HCT116 (cell line): ENCODE measurements at places on chromosomes 7 and 10. TPM values are rescaled to one million over a fixed set of nuclear protein-coding genes. Genes with fewer than 3 reads are reported as not detected.

The FBXO24 gene
- 2.1 TPM for total RNA-seq

The ANXA7 gene
- 105 TPM for total RNA-seq

The PTPRE gene
- total RNA-seq = 12.3 TPM

The PNLIPRP2 gene
- 1.1 TPM for total RNA-seq

The VAX1 gene
- not detected for total RNA-seq

The PTN gene
- total RNA-seq = not detected

The IRF5 gene
- 16.5 TPM for total RNA-seq

The KCTD7 gene
- total RNA-seq = 3.9 TPM

The STRIP2 gene
- 10.8 TPM for total RNA-seq

The FAM25C gene
- total RNA-seq = not detected

GRCh38 chr7:28921822-28922221, 36.3 kb downstream of the TRIL start:
- H3K36me3 ChIP-seq = no peaks in the 10 kb centered on the region
- no peaks in the 10 kb centered on the region for H3K27me3 ChIP-seq
- no peak overlapping the region for H3K4me3 ChIP-seq

GRCh38 chr7:150432915-150433892, 17.2 kb upstream of the GIMAP8 start:
- no peaks in the 10 kb centered on the region for H3K36me3 ChIP-seq
- H3K27ac ChIP-seq = no peak overlapping the region
- H3K4me3 ChIP-seq = no peak overlapping the region
- peaks cover 9% of the 10 kb centered on the region for H3K27me3 ChIP-seq
- H3K4me1 ChIP-seq = no peaks in the 10 kb centered on the region

DNA sequence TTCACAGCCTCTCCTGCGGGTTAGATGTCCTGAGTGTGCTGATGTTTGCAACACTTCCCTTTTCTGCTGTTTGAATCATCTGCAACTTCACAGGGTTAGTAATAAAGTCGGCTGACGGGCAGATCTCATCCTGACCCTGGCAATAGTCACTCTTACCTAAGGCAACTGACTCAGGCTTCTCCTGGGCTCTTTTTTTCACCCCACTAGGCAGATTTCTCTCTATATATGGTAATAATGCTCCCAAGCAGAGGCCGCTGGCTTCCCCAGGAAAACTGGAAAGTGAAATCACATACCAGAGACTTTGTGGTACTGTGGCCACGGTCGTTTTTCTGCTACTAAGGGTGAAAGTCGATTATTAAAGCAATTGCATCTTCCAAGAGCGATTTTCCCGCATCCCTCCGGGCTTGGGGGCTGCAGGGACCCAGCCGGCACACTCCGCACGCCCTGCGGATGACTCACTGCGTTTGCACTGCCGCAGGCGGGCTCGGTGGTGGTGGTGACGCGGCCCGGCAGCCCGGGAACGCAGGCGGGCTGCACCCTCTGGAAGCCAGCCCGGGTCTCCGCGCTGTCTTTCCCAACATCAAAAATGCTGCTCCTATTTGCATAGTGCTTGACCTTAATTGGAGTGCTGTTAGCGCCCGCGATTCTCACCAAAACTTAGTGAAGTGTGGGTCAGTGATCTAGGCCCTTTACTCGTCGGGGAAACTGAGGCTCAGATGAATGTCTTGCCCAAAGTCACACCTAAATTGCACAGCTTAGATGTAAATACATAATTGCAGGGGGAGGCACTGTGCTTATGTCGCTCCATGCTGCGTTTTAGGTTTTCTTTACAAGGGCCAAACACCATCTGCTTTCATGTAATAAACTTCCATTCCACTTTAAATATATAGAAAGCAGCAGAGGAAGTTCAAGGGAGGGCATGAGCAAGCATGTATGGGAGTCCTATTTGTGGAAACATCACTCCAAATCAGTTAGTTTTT, 47.6 kb upstream of the ITGB1 start:
- H3K36me3 ChIP-seq = no peaks in the 10 kb centered on the region
- H3K27ac ChIP-seq = peak overlapping the region; percentile 79
- H3K4me1 ChIP-seq = peaks cover 64% of the 10 kb centered on the region
- H3K4me3 ChIP-seq = peak overlapping the region; percentile 51

DNA sequence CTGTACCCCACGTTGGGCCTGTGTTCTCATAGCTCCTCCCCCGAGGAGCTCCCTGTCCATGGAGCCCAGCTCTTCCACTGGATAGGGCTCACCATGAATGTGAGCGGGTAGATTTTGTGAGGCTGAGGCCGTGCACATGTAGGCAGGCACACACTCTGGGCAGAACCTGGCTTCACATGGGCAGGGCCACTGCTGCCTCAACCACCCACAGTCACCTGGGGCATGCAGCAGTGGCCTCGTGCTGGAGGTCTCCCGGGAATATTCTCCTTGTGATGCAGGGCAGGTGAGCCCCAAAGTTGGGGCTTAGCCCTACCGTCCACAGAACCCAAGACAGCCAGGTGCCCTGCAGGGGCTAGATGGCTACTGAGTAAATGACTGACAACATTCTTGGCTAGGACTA, 116.6 kb downstream of the TMEM130 start:
- H3K4me3 ChIP-seq = no peak overlapping the region
- no peak overlapping the region for H3K27ac ChIP-seq
- DNase-seq = no peak
- H3K4me1 ChIP-seq = no peaks in the 10 kb centered on the region
- no peaks in the 10 kb centered on the region for H3K36me3 ChIP-seq

DNA sequence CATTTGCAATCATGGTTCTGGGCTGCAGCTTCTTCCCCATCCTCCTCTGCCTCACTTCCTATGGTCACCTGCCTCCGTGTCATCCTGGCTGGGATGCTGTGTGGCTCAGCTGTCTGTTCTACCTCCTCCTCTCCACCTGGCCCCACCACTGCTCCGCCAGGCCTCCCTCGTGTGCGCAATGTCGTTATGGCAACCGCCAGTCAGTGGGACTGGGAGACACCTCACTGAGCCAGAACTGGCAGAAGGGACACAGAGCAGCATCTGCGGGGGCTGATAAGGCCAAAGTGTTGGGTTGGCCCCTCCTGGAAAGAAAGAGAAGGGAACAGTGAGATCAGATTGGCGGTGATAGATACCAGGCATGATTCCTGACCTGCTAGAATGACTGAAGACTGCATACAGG, 527.5 kb downstream of the INHBA start:
- no peaks in the 10 kb centered on the region for H3K27me3 ChIP-seq
- no peaks in the 10 kb centered on the region for H3K36me3 ChIP-seq
- no peak overlapping the region for H3K27ac ChIP-seq
- H3K4me3 ChIP-seq = no peak overlapping the region

DNA sequence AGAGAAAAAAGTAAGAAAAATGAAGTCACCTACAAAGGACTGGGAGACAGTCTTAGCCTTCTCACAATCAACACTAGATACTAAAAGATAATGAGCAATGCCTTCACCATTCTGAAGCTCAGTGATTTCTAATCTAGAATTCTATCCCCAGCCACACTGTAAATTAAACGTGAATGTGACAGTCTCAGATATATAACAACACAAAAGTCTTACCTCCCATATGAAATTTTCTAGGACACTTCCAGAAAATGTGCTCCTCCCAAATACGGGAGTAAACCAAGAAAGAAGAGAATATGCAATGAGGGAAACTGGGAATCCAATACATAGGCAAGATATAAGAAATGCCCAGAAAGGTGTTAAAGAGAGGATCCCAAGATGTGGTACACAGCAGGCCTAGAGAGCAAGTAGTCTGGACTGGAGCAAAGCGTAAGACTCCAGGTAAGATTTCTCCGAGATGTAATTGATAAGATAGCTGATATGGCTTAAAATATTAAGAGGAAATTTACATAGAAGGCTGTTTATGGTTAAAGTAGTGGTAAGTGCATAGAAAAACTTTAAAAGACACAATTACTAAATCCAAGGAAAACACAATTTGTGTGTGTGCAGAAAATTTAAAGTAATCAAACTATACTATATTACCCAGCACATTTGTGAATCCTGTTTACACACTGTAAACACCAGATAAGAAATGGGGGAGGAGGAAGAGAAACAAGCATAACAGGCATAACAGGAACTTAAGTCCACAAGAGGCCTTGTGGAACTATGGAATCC, 44.1 kb downstream of the SGMS1 start:
- no peak overlapping the region for H3K27ac ChIP-seq
- no peak for DNase-seq
- no peak overlapping the region for H3K4me3 ChIP-seq
- H3K4me1 ChIP-seq = peaks cover 5% of the 10 kb centered on the region; the same call in 1 of the 2 replicates
- no peaks in the 10 kb centered on the region for H3K27me3 ChIP-seq
